ENCODE measurements at places on chromosomes 2 and 18.

- DNase-seq: no peak
Measured at GRCh38 chr18:62499263-62499650, 23.6 kb upstream of the ZCCHC2 start.

GRCh38 chr2:57693965-57694364 is 352.6 kb upstream of the VRK2 start:
- DNase-seq: no peak

- DNase-seq: no peak
Measured at GRCh38 chr2:84160453-84160852, 298.6 kb downstream of the SUCLG1 start.

DNA sequence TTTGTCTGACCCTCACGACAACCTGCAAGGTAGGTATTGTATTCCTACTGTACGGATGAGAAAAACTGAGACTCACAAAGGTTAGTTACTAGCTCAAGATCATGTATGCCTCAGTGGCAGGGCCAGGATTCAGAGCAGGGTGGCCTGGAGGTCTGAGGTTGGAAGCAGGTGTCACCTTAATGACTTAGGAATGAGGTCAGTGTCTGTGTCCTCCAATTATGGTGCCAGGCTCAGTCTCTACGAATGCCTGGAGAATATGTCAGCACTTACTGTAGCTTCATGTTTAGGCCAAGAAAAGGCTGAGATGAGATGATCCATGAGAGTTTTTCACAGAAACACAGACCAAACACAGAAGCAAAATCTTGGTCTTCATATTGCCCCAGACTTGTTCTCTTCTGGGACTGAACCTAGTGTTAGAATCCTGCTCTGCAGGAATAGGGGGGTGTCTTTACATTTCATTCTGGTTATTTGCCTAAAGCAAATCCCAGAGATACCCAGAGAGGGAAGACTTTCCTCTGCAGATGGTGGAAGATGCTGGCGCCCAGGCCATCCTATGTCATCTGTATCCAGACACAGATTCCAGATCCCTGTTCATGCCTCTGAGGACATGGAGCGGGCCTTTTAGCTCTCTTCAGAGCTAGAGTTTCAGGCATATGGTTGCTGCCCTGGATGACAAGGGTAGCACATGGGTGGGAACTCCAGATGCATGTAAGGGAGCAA is 16.3 kb upstream of the RAB10 start:
- DNase-seq: no peak

DNA sequence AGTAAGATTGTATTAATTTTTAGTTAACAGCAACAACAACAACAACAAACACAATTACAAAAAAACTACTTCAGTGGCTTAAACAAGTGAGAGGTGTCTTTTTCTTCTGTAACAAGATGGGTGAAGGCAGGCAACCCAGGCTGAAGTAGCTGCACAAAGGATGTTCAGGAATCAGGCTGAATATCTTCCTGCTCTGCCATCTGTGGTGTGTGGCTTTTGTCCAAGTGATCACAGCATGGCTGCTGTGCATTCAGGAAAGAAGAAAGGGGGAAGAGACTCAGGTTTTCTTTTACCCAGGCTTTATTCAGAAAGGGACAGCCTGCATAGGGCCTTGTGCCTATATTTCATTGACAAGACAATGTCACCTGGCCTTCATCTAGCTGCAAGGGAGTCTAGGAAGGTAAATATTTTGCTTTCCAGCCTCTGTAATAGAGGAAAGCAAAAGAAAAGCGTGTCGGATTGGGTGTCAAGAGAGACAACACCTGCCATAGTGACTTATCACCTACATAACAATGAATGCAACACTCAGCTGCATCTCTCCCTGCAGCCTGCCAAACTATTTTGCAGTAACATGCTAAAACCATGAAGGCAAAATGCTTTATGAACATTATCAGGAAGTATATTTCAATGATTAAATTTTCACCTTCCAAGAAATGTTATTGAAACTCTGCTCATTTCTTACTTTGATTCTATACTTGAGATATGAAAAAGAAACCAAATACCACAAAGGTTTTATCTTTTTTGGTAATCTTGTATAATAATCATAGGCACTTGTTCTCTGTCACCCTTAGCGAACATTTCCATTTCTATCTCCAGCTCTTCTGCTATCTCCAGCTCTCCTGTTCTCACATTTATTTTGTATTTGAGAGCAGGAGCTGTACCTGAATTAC is 14.6 kb downstream of the G6PC2 start:
- no peak for DNase-seq

GRCh38 chr2:190930411-190930810 is 49.8 kb downstream of the GLS start:
- DNase-seq: no peak

DNA sequence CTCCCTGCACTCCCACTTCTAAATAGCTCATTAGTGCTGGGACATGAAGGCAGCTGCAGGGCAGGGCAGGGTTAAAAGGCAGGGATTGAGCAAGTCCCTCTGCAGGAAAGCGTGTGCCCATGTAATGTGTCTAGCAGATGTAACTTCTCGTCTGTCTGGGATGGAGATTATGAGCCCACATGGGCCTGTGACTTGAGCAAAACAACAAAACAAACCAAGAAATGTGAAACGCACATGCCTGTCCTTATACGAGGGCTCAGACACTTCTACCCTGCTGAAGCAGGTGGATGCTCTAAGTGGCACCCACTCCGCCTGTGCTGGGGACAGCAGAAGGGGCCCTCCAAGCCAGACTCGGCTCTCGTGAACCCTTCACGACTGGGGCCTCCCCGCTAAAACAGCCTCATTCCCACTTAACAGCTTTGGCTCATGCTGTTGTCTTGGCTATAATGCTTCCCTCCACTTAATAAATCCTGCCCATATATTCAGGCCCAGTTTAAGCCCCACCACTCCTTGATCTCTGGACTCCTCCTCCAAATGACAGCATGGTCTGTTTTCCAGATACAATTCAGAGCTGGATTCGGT is 40.9 kb downstream of the TMEM247 start:
- no peak for DNase-seq

DNA sequence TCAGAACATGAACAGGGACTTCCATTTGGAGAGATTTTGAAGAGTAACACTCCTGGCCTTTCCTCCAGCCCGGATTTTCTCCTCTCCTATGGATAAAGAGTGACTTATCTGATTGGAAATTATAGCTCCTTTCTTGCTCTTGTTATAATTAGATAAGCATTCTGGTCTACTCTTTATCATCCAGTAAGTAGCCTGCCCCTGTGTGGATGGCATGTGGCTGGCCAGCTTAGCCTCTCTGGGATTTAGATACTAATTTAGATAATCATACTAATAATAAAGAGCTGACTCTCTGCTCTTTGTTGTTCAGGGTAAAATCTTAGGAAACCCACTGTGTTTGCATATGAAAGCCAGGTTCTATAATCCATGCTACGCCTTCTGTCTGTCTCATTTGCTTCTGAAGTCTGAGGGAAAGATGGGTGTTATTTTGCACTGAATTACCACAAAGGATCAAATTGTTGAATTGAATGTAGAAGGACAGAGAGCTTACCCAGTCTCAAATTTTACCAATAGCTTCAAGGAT is 438.8 kb downstream of the SPAG16 start:
- no peak for DNase-seq

GRCh38 chr2:9308186-9308955 is 101.8 kb downstream of the ASAP2 start:
- DNase-seq: no peak

GRCh38 chr2:43414586-43415135 is 181.2 kb downstream of the THADA start:
- no peak for DNase-seq
